ENCODE measurements at places on chromosomes 1 and 21.

DNA sequence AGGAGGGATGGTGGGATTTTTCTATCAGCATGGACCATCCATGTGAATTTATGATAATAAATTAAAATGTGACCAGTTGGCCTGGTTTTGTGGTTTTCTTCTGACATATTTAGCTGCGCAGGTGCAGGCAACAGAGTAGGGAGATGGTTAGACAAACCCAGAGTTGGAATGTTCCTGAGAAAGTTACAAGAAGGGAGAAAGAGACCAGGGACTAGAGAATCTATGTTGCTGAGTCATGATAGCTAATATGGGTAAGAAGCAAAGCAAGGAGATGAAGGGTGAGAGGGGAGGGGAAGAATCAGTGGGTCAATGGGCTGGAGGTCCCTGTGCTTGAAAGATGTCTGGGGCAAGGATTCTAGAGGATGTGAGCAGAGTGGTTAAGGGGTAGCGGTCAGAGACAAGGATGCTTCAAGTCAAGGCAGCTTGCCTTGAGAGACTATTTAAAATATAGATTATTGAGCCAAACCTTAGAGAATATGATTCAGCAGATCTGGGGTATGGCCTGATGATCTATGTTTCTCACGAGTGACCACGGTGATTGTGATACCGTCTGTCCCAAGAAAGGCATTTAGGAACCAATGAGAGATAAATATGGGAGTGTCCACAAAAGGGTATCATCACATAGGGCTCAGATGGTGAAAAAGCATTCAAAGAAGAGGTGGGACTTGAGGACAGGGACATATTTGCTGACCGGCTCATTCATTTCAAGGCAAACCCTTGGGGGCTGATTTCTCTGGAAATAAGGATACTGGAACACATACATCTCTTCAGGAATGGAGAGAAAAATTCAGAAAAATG, 219.7 kb upstream of the PLD5 start:
- no peak for DNase-seq

- no peak for DNase-seq
Observed at GRCh38 chr1:18879791-18880309, 20.4 kb upstream of the TAS1R2 start.

DNA sequence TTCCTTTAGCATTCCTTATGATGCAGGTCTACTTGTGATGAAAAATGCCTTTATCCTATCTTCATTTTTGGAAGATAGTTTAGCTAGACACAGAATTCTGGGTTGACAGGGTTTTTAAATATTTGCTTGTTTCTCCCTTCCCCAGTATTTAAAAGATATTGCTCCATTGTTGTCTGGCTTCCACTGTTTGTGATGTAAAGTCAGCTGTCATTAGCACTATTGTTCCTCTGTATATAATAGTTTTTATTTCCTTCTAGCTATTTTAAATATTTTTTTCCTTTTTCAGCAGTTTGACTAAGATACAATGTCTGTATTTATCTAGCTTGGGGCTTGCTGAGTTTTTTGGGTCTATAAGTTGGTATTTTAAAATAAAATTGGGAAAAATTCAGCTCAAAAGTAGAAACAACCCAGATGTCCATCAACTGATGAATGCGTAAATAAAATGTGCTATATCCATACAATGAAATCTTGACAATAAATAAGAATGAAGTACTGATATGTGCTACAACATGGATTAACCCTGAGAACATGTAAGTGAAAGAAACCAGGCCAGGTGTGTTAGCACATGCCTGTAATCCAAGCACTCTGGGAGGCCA, 11.2 kb downstream of the IFT25 start:
- DNase-seq: no peak

GRCh38 chr1:18820791-18821641, 38.4 kb downstream of the TAS1R2 start:
- DNase-seq: peak; percentile 85

- DNase-seq: peak; percentile 75
Observed at GRCh38 chr1:52368383-52369172, 2.6 kb upstream of the CC2D1B start.

DNA sequence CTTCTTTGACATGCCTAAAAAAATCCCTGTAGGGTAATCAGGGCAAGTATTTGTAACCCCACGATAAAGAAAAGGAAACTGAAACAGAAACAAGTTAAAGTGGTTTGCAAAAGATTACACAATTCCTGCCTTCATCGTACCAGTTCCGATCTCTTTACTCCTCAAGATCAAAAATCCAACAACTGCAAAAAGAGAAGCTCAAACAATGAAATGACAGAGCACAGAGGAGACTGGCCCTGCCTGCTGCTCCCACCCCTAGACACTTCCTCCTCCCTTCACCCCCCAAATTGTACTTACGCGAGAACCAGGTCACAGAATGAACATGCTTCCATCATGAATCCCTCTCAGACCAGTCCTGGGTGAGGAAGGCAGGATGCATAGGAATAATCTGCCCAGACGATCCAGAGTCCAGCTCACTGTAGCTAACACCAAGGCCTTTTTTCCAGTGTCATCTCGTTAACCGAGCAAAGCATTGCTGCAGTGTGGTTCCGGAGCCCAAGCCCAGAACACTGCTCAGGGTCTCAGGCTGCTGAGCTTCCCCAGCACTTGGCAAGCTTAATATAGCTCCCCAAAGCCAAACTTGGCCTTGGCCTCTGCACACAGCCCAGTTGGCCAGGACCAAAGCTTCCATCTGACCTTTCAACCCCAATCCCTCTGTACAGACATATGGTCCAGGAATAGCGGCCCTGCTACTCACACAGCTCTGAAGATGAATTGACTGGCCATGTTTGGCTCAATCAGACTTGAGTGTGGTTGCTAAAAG, 20.3 kb downstream of the RXRG start:
- DNase-seq: peak; percentile 60

DNA sequence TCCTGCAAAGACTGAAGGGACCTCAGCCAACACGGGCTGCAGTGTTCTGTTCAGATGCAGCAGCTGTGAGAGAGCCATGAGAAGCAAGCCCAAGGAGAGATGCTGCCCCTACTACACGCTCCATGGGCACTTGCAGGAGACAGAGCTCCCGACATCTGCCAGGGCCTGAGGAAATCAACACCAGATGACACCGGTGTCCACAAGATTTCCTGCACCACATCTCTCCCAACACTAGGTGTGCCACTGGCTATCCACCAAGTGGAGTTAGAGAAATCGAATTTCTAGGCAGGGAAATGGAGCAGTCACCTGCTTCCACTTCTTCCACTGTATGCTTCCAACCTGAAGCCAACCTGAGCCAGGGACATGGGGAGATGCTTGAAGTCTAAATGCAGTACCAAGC, 445.3 kb downstream of the RWDD3 start:
- no peak for DNase-seq

GRCh38 chr1:94514095-94514727, 27.3 kb downstream of the F3 start:
- DNase-seq: no peak

DNA sequence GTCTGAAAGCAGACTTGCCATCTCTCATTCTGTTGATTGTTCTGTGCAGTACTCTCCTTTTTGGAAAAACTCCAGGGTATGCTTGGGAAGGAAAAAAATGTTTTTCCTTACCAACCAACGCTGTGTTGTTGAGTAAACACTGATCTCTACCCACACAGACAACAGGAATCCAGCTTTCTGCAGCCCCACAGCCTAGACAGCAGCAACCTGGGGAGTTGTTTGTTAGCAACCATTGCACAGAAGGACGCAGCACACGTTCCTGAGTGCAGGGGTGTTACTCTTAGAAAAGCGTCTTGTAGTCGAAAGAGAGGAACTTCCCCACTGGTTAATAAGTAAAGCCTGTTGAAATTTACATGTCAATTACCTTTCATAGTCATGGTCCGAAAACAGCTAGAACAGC, 56.6 kb downstream of the SMYD2 start:
- DNase-seq: no peak

- DNase-seq: no peak
Observed at GRCh38 chr1:40844079-40844478, 18.1 kb downstream of the CITED4 start.

- no peak for DNase-seq
Observed at GRCh38 chr1:150261367-150261766, 3.8 kb downstream of the CA14 start.

DNA sequence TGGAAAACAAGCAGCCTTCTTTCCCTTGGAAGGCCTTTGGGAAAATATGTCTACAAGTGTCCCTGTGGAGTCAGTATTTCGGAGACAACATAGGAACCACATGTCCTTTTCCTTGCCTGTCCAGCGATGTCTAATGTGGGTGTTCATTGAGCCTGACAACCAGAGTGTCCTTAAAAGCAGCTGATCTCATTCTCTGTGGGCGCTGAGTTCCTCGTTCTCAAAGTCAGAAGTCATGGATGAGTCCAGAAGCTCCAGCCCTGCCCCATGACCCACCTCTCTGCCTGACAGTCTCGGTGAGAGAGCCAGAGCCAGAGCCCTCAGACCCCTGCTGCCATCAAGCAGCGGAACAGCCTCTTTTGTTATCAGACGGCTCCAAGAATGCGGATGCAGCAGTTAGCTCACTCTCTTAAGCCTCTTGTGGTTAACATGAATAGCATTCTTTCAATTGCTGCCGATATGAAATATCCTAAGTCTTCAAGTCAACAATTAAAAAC, 329.2 kb downstream of the TGFB2 start:
- no peak for DNase-seq

DNA sequence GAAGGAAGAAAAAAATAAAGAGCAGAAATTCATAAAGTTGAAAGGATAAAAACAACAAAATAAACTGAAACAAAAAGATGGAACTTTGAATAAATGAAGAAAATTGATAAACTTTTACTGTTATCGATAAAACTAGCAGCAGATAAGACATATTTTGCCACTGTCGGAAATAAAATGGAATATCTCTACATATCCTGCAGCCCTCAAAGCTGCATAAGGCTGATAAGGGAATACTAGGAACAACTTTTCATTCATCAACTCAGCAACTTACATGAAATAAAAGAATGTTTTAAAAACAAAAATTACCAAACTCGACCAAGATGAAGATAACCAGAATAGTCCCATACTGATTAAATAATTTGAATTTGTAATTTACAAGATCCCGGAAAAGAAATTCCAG, 48.0 kb upstream of the GRIK1 start:
- no peak for DNase-seq

- no peak for DNase-seq
Observed at GRCh38 chr1:28411656-28412055, 42.1 kb downstream of the PHACTR4 start.

GRCh38 chr1:89347296-89347695, 16.6 kb upstream of the GBP6 start:
- no peak for DNase-seq

DNA sequence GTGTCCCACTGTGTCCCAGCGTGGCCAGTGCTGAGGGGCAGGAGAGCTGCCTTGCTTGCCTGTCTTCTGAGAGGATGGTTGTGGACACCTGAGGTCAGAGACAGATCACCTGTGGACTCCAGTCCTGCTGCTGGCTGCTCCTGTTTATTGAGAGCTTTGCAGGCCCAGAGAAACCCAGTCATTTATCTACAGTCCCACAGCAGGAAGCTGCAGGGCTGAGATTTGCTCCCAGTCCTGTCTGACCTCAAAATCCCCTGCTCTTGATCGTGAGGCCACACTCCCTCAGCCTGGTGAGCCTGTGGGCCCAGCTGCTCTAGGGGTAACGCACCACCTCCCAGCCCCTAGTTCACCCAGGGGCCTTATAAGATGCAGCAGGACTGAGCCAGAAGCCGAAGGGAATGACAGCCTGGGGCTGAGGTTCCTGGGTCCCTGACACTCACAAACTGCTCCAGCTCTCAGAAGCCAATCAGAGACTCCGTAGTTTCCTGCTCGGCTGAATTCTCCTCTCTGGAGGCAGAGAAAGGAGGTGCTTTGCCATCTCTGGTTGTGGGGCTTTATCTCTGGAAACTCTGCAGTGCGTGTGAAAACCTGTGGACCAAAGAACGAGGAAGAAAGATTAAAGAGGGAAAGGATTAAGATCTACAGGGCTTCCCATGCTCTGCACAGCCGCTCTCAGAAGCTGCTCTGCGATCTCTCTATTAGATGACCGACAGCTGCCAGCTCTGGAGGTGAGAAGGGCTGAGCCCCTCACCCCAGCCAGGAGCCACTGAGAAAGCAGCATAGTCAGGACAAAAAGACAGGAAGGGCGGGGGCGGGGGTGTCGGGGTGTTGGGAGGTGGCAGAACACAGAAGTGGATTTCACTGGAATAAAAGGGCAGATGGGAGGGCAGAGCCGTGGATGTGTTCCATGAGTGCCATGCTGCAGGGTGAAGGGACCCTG, 39.1 kb downstream of the UBIAD1 start:
- no peak for DNase-seq

DNA sequence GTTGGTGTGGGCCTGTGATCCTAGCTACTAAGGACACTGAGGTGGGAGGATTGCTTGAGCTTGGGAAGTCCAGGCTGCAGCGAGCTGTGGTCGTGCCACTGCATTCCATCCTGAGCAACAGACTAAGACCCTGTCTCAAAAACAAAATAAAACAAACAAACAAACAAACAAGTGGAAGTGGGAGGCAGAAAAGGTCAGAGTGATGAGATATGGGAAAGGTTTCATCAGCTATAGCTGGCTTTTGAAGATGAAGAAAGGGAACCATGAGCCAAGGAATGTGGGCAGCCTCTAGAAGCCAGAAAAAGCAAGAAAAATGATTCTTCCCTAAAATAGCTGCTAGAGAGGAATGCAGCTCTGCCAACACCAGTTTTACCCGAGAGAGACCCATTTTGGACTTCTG, 10.6 kb upstream of the NUCKS1 start:
- DNase-seq: no peak

- no peak for DNase-seq
Observed at GRCh38 chr1:90959352-90960206, 62.3 kb downstream of the ZNF644 start.

DNA sequence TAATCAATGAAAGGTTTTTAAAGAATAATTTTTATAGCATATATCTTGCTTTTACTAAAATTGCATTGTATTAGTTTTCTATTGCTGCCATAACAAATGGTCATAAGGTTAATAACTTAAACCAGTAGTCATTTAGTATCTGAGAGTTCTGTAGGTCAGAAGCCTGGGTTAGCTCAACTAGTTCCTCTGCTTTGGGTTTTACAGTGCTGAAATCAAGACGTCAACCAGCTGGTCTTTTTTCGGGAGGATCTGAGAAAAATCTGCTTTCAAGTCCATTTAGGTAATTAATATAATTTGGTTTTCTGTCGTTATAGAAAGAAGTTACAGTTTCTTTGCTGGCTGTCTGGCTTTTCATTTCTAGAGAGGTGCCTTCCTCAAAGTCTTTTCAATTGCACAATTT, 577.7 kb downstream of the MRPL39 start:
- DNase-seq: no peak

- DNase-seq: no peak
Observed at GRCh38 chr21:32240851-32241687, 37.8 kb downstream of the MIS18A start.

DNA sequence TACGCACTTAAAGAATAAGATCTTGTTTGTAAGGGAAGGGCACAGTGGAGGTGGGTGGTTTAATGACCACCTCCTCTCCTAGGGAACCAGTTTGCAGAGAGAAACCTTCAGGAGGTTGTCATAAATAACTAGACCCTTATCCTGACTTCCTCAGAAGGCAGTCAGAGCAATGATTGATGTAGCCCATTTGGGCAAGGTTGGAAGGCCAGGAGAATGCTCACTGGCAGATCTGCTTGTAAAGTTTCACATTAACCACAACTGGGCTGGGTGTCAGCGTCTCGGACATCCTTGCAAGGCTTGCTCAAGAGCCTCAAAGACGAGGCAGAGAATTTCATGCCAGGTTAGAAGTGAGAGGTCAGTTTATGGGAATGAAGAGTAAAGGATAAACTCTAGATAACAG, 87.6 kb upstream of the TRABD2B start:
- no peak for DNase-seq

- DNase-seq: no peak
Observed at GRCh38 chr1:162366149-162366548, 10.5 kb downstream of the SPATA46 start.

- no peak for DNase-seq
Observed at GRCh38 chr1:192977089-192977706, 82.0 kb downstream of the UCHL5 start.
